ENCODE measurements at places on chromosomes 5 and 9.

DNA sequence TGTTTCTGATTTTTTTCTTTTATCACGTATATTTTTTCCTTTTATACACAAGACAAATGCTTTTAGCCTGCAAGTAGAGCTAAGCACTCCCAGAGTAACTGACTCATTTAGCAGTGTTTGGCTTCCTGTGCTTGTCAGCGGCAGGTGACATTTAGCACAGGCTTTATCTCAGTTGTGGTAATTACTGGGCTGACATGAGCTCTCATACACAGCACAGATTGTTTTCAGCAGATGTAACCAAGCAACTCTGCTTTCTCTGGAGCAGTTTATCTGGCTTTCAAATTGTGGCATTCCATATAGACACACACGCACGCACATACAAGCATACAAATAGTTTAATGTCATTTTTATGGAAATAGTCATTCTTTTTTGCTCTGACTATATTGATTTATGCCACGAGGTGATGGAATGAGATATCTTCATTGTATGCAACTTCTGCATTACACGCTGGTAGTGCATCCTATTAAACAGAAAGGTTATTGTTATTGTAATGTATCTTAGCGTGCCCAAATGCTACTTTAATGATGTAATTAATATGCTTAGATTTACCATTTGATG lies 379.0 kb upstream of the GRAMD2B start:
- DNase-seq, result no peak

GRCh38 chr5:140150201-140150600 lies 24.5 kb downstream of the IGIP start:
- DNase-seq, result no peak

DNA sequence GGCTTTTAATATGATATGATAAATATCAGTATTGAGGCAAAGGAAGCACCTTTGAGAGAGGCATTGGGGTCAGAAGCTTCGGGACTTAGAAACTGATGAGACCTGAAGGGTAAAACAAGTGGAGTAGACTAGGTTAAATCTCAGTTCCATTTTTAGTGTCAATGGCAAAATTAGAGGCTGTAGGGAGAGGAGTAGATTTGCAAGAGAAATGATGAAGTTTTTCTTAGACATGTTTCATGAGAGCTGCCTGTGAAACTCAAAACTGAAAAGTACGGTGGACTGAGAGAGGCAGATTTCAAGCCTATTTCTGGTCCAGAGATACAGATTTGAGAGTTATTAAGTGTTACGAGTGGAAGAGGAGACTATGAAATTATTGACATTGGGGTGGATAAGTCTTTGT lies 278.5 kb downstream of the TAF11L14 start:
- DNase-seq, result no peak

DNA sequence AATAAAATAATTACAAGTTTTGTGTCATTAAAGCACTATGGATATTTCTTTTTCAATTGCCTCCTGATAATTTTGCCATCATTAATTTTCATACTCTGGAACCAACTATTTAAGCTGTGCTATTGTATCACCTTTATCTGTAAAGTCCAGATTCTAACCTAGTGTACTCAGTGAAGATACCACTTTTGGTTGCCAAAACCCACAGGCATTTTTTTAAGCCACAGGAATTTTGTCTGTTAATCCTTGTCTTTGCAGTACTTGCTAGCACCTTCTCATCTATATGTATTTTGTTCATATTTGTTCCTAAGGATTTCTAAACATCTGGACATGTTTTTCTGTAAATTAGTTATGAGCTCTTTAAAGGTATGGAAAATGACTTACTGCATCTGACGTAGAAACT lies 481.4 kb upstream of the DAB2 start:
- no peak for DNase-seq

DNA sequence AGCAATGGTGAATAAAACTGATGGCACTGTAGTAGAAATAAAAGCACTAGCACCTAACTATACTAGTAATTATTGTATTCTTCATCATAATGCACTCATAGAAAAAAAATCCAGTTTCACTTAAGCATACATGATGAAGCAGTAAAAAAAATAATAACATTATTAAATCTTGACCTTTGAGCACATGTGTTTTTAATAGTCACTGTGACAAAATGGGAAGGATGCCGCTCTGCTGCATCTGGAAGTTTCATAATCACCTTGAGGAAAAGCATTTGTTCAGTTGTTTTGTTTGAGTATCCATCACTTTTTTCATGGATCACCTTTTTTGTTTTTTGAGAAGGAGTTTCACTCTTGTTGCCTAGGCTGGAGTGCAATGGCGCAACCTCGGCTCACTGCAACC lies 13.2 kb downstream of the OR2K2 start:
- no peak for DNase-seq

DNA sequence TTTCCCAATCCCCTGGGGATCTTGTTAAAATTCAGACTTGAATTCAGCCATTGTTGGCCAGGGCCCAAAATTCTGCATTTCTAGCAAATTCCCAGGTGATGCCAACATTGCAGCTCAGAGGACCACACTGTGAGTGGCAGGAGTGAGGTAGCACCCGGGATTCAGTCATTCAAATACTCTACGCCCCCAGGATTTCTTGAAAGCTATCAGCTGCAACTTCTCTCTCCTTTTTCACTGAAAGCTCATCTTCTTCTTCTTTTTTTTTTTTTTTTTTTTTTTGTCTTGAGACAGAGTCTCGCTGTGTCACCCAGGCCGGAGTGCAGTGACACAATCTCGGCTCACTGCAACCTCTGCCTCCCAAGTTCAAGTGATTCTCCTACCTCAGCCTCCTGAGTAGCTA lies 19.3 kb upstream of the ANKH start:
- no peak for DNase-seq
